ENCODE measurements at places on chromosomes 2 and 18.

- DNase-seq: no peak
Measured at GRCh38 chr2:88540346-88540745, 86.9 kb downstream of the EIF2AK3 start.

- peak; percentile 74 for DNase-seq
Measured at GRCh38 chr2:30232801-30233130, 1.4 kb downstream of the LBH start.

GRCh38 chr2:157821519-157822131 is 54.5 kb downstream of the ACVR1 start:
- DNase-seq: no peak

- no peak for DNase-seq
Measured at GRCh38 chr2:80501874-80502624, 197.5 kb upstream of the LRRTM1 start.

DNA sequence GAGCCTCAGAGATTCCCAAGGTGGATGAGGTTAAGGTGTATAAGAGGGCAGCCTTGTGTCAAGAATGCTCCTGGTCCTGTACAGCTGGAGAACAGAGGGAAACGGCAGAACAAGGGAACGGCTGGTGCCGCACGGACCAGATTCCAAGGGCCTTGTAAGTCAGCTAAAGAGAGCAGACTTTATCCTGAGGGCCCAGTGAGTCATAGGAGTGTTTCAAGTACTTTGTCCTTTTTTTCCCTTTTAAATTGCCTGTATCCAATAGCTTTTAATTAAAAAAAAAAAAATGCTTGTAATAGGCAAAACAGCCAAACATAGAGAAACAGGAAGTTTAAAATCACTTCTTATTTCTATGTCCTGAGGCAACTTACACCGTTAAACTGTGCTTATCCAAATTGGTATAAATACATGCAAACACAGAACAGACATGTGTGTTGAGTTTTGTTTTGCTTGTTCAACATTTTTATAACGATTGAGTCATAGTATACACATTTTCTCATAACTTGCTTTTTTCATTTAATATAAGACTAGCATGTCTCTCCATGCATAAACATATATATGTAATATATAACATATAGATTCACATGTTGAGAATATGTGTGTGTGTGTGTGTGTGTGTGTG is 42.1 kb upstream of the EVA1A start:
- no peak for DNase-seq

DNA sequence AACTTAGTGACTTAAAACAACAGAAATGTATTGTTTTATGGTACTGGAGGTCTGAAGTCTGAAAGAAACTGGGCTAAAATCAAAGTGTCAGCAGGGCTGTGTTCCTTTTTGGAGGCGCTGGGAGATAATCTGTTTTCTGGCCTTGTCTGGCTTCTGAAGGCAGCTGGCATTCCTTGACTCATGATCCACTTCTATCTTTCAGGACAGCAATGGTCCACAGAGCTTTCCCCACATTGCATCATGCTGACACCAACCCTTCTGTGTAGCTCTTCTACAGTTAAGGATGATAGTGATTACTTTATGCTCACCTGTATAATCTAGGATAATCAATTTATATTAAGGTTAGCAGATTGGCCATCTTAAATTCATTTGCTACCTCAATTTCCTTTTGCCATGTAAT is 392.1 kb downstream of the TDRD15 start:
- no peak for DNase-seq

DNA sequence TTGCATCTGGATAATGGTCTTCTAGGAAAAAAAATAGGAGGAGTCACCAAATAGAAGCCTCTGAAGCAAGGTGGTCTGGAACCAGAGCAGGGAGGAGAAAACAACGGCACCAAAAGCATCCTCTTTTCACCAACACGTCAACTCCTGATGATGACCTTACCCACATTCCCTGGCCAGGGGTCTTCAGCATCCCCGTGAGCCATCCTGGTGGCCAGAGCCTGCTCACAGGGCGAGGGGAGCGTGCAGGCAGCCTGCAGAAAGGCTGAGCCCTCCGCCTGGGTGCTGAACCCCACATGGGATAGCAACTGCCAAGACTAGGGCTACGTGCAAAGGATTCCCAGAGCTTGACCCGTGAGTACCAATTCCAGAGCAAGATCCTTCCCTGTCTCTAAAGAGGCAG is 191.0 kb downstream of the NDUFA10 start:
- peak; percentile 28 for DNase-seq

GRCh38 chr2:241357531-241357930 is 1.4 kb downstream of the FARP2 start:
- DNase-seq: no peak

GRCh38 chr2:239788576-239789098 is 236.5 kb downstream of the NDUFA10 start:
- DNase-seq: no peak

DNA sequence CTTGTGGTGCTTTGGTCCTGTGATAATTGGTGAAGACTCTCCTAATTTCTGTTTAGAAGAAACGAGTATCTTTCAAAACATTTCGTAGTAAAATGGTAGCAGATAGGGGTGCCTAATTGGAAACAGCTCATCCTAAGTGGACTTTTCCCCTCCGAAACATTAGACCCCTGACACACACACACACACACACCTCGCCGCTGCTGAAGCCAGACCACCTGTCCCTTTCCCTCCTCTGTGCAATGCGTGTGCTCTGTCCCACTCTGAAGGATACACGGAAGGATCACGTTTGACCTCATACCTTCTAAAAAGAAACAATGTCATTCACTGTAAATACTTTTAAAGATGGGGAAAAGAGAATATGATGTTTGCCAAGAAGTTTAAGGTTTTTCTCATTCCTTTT is 36.2 kb upstream of the TMEM87B start:
- no peak for DNase-seq

DNA sequence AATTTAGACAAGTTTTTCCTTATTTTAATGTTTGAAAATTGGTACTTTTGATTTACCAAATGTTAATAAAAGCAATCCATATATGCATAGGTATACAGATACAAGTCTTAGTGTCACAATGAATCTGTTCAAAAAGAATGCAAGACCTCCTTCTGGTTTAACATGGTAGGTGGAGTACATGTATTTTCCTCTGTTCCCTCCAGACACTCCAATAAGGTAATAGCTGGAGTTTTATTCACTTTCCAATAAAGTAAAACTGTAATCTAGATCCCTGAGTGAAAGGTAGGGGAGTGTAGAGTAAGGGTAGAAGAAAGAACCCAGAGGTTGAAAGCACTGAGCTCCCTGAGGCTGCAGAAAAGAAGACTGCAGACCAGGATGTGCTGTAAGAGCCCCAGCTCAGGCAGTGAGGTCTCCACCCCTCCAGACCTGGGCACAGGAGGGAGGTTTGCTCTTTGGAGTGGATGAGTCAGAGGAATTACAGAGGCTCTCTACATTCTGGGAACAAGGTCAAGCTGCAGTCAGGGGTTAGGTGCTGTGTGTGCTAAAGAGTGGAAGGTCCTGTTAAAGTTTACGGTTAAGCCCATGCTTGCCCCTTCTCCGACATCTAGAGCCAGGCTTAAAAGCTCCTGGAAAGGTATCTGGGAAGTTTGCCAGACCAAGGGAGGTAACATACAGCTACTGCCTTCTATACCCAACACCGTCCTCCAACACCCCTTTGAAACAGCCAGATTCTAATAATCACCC is 27.6 kb upstream of the STAT1 start:
- DNase-seq: no peak

DNA sequence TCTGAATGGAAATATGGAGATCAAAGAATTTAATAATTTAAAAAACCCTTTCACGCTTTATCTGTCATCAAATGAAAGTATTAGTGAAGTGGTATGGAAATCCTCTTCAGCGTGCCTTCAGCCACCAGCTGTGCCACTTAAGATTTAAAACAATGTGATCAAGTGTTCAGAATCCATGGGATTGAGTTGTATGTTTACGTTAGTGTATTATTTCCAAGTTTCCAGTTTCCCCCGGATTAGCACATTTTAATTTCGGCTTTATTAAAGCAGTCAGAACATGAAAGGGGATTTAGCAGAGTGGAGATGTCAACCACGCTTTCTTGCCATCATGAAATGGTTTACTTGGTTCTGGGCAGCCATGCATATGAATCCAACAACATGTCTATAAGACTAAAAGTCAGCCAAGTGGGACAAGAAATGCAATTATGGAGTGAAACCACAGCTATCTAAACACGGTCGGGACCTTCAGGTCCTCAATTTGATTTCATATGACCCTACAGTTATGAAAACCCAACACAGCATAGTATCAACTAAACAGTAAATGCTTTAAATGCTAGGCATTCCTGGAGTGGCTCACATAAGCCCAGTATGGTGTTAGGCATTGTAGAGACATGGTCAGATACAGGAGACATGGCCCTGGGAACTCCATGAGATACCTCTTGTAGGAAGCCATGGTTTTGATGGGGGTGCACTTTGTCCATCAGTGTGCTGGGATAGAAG is 224.9 kb upstream of the EPAS1 start:
- no peak for DNase-seq

DNA sequence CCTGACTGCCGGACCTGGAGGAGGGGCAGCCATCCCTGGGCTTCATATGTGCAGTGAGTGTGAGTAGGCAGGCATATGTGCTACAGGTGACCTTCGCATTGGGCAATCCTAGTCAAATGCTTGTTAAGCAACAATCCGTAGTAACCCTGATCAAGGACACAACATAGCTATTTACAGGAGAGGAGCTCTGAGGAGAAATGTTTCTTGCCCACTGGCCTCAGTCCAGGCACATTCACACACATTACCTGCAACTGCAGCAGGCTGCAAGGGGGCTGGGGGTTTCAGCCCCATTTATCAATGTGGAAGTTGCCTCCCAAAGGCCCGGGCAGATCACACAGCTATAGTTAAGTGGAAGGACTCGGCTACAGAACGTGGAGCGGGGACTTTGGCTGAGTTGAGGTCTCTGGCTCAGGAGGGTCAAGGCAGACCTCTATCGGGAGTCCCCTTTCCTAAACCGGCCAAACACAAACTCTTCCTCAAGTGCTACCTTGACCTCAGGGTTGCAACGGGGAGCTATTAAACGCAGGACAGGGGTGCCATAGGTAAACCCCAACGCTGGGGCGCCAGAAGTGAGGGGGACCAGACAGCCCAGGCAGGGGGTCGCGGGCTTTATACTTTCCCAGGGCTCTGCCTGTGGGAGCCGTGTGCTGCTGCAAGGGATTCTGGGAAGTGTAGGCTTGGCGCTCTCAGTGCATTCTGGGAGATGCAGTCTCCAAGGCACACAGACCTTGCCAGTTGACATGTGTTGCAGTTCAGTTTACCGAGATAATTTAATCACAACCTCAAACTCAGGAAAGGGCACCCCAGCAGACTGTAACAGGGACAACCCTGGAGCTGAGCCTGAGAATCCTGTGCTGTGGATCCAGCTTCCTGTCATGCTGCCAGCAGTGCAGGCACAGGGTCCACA is 9.4 kb downstream of the KHK start:
- DNase-seq: no peak

DNA sequence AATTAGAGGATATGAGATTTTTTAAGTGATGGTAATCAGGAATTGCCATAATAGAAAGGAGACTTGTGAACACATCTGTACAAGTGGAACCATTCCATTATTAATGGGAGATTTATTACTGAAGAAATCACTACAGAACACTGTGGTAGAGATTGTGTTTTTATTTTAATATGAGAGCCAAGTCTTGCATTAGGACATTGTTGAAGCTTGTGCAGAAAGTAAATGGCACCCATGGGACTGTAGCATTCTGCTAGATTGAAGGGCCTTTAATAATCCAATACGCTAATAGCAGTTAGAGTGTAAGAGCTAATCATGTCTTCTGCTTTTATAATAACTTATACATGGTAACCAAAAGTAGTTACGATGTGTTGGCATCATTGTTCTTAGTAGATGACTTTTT is 83.6 kb downstream of the VRK2 start:
- DNase-seq: no peak
